ENCODE measurements at places on chromosomes 1 and 21. TPM values are rescaled to one million over a fixed set of nuclear protein-coding genes. Genes with fewer than 3 reads are reported as not detected.

DNA sequence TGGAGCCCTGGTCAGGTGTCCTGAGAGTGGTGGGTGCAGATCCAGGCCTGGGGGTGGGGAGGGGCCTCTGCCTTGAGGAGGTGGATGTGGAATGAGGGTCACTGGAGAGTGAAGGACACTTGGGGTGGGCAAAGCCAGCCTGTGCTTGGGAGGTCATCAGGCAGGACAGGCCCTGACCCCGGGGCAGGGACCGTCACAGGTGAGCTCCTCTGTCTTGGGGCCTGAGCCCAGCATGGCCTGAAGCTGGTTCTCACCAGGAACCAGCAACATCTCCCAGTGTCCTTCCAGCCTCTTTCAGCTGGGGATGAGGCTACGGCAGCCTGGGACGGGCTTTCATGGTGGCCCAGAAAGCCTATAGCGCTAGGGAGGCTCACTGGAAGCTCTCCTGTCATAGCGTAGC lies 831 bp upstream of the KRTAP10-2 start:
- H3K4me1 ChIP-seq: no peaks in the 10 kb centered on the region
- no peak overlapping the region for H3K4me3 ChIP-seq
- no peaks in the 10 kb centered on the region for H3K36me3 ChIP-seq

GRCh38 chr1:40985875-40986274 lies 6.4 kb downstream of the CTPS1 start:
- H3K27me3 ChIP-seq: no peaks in the 10 kb centered on the region
- H3K36me3 ChIP-seq: peaks cover 8% of the 10 kb centered on the region
- H3K4me1 ChIP-seq: peaks cover 16% of the 10 kb centered on the region
- H3K27ac ChIP-seq: peak overlapping the region; percentile 98
- H3K4me3 ChIP-seq: no peak overlapping the region

- no peaks in the 10 kb centered on the region for H3K36me3 ChIP-seq
- peak; percentile 77 for DNase-seq
- H3K27ac ChIP-seq: peak overlapping the region; percentile 60
- H3K4me1 ChIP-seq: peaks cover 39% of the 10 kb centered on the region
- H3K27me3 ChIP-seq: peaks cover 10% of the 10 kb centered on the region
These were observed 104.1 kb upstream of the TMPRSS2 start for GRCh38 chr21:41611966-41612606.

- no peak overlapping the region for H3K27ac ChIP-seq
- H3K4me1 ChIP-seq: no peaks in the 10 kb centered on the region
- no peaks in the 10 kb centered on the region for H3K27me3 ChIP-seq
- DNase-seq: peak; percentile 52
- H3K36me3 ChIP-seq: no peaks in the 10 kb centered on the region
These were observed 215.5 kb upstream of the USP25 start for GRCh38 chr21:15514073-15514946.

DNA sequence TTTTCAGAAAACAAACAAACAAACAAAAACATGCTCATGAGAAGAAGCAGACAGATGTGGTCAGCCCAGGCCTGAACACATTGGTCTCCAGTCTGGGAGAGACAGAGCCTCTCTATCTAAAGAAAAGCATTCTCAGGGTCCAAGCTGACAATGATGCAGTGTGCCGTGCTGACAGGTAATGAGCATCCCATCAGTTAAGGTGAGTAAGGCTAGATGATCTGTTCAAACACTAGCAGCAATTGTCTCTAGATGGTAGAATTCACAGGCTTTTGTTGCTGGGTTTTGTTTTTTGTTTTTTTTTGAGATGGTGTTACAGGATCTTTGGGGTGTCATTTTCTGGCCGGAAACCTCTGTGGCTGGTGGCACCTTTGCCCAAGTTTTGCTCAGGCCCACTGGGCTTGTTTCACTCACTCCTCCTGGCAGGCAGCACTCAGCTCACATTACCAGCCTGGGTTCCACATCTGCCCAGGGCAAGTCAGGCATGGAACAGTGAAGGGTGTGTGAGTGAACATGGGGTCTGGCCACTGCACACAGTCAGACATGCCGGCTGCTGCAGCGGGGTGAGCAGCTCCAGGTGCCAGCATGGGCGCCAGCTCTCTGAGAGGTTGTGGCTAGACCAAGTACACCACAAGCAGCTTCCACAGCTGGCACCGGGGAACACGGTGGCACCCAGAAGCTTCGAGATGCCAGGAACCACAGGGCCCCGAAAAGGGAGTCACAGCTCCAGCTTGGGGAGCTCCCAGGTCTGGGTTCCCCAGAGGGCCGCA lies 2.5 kb upstream of the C1QA start:
- H3K27me3 ChIP-seq: peaks cover 31% of the 10 kb centered on the region
- no peak overlapping the region for H3K4me3 ChIP-seq
- H3K27ac ChIP-seq: no peak overlapping the region

DNA sequence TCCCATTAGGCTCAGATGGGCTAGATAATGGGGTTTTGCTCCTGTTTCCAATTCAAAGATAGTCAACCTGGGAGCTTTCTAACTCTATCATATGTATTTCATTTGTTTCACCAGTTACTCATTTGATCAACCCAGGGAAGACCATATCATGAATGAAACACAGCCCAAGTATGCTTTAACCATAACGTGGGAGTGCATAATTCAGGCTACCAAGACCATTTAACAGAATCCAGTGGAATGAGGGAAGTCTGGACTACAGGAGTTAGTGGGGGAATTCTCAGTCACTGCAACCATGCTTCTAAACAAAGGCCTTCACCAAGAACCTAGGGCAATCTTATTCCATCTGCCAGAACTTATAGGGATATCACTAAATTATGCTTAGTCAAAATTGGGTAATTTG lies 15.0 kb upstream of the SLC16A1 start:
- H3K27ac ChIP-seq: no peak overlapping the region
- no peaks in the 10 kb centered on the region for H3K4me1 ChIP-seq
- H3K27me3 ChIP-seq: no peaks in the 10 kb centered on the region
- H3K36me3 ChIP-seq: no peaks in the 10 kb centered on the region
- no peak overlapping the region for H3K4me3 ChIP-seq

- H3K36me3 ChIP-seq: no peaks in the 10 kb centered on the region
- H3K4me1 ChIP-seq: peaks cover 11% of the 10 kb centered on the region
- no peak overlapping the region for H3K27ac ChIP-seq
- H3K4me3 ChIP-seq: no peak overlapping the region
These were observed 125.4 kb upstream of the TMEM51 start for GRCh38 chr1:15028102-15028501.

- H3K27me3 ChIP-seq: no peaks in the 10 kb centered on the region
- no peak for DNase-seq
- H3K36me3 ChIP-seq: peaks cover 7% of the 10 kb centered on the region
- H3K4me3 ChIP-seq: no peak overlapping the region
- H3K27ac ChIP-seq: no peak overlapping the region
These were observed 6.3 kb downstream of the COA7 start for GRCh38 chr1:52691821-52692220.

DNA sequence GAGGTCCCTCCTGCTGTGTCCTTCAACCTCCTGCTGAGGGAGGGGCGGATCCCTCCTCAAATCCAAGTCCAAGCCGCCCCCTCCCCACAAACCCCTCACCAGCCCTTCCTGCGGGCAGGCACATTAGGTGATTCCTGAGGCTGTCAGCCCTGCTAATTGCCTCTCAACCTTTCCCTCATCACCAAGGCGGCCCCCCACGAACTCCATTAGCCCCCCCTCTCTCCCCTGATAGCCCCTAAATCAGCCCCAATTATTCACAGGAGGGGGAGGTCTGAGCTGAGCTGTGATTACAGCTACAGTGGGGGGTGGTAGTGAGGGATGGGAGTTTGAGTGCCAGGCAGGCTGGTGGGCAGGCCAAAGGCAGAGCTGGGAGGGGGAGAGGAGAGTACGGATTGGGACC lies 5.8 kb upstream of the PEAR1 start:
- peaks cover 8% of the 10 kb centered on the region for H3K4me1 ChIP-seq
- H3K27me3 ChIP-seq: peaks cover 40% of the 10 kb centered on the region
- H3K27ac ChIP-seq: no peak overlapping the region
- H3K36me3 ChIP-seq: no peaks in the 10 kb centered on the region
- DNase-seq: no peak
- no peak overlapping the region for H3K4me3 ChIP-seq

DNA sequence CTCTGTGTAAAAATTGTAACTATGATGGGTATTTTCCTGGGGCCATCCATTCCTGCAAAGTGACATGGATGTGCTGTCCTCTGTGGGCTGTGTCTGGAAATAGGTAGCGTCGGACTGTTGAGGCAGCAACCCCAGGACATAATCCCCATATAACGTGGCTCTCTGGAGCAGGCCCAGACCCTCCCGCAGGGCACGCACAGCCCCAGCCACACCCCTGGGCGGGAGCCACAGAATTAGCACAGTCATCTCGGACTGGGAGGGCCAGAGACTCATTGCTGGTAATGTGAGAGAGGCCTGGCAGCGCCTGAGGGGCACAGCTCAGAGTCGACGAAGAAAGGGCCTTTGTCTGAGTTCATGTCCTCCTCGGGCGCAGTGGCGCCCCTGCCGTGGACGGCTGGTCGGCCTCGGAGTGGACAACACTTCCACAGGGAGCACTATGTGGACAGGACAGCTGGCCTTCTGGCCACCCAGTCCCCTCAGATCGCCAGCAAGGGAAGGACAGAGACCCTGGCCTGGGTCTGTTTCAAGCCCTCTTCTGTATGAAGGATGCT lies 20.1 kb downstream of the SIM2 start:
- peaks cover 44% of the 10 kb centered on the region for H3K27me3 ChIP-seq
- H3K4me3 ChIP-seq: peak overlapping the region; percentile 23
- H3K27ac ChIP-seq: peak overlapping the region; percentile 84

DNA sequence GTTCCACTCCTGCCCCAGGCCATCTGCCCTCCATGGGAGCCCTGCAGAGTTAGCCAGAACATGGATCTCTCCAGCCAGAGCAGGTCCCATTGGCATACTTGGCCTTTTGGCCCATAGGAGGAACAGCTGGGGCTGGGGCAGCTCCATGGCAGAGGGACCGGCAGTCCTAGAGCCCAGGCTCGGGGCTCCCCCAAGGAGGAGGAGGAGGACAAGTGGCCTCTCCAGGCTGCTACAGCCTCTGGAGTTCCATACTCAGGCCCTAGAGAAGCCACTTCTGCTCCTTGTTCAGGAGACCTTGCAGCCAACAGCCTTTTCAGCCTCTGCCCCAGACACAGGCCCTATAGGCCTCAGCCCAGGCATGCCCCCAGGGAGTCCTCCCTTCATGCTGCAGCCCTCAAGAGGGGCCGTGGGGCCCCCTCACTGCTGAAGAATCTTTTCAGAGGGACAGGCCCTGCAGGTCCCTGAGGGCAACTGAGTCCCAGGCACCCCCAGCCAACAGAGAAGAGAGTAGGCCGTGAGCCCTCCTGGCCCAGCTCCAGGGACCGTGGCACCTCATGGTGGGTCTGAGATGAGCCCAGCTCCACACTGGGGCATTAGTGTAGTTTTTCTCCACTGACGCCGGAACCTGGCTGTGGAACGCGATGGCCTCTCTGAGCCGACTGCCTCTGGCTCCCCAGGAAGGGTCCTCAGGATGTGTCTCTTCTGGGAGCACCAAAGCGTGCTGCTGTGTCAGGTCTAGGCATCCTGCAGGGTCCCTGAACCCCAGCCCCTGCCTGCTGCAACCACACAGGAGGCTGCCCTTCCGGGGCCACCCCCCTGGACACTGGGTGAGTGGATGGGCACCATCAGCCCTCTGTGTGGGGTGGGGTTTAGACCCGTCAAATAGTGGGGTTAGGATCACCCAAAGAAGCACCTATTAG lies 297.6 kb upstream of the VAMP3 start:
- no peak overlapping the region for H3K4me3 ChIP-seq
- H3K27me3 ChIP-seq: no peaks in the 10 kb centered on the region
- H3K36me3 ChIP-seq: no peaks in the 10 kb centered on the region
- H3K27ac ChIP-seq: no peak overlapping the region
- no peak for DNase-seq
- H3K4me1 ChIP-seq: peaks cover 10% of the 10 kb centered on the region

- H3K4me1 ChIP-seq: peaks cover 2% of the 10 kb centered on the region
- no peak overlapping the region for H3K27ac ChIP-seq
- H3K4me3 ChIP-seq: no peak overlapping the region
- no peaks in the 10 kb centered on the region for H3K36me3 ChIP-seq
These were observed 17.3 kb upstream of the TSPEAR start for GRCh38 chr21:44728716-44729115.

DNA sequence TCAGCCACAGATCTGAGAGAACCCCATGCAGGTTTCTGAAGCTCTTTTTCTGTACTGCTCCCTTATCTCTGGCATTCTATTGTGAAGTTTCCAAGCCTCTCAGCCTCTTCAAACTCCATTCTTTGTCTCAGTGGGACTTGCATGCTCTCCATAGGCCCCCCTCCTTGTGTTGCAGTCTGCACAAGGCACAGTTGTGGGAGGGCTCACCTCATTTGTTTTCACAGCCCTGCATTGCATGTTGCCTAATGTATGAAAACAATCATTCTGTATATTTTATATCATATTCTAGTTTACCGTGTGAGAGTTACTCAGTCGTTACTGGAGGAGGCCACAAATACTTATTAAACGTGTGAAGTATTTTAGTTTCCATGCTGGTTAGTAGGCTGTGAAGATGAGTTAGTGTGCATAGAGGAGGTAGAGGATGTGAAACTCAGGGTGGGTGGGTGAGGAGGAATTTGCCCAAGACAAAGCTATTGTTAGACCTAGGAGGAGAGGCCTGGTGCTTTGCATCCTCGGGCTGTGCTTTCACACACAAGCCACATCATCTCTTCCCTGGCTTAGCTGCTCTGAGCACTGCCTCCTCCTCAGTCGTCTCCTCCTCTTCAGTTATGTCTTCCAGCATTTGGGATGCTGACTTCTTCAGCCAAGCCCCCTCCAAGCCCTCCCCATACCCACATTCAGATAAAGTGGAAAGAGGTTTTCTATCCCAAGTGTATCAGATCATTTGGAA lies 7.8 kb upstream of the CHI3L2 start:
- peak overlapping the region; percentile 50 for H3K27ac ChIP-seq
- H3K4me3 ChIP-seq: no peak overlapping the region
- peak; percentile 41 for DNase-seq

DNA sequence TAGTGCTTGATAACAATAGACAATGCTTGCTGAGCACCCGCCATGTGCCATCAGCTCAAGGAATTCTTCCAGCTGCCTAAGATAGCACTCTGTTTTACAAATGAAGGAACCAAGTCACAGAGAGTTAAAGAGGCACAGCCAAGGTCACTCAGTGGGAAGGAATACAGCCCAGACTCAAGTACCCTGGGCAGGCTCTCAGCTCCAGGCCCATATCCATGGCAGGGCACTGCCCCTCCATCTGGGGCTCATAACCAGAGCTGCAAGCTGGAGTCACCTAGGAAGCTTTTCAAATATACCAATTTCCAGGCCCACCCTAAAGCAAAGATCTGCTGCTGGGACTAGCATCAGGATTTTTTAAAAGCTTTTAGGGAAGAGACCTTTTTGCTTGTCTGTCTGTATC lies 1.6 kb downstream of the CLEC20A start:
- DNase-seq: no peak
- H3K27ac ChIP-seq: no peak overlapping the region
- no peaks in the 10 kb centered on the region for H3K4me1 ChIP-seq
- H3K27me3 ChIP-seq: no peaks in the 10 kb centered on the region
- H3K36me3 ChIP-seq: no peaks in the 10 kb centered on the region
- H3K4me3 ChIP-seq: no peak overlapping the region

GRCh38 chr1:156226116-156226538 lies 13.3 kb downstream of the PMF1 start:
- no peaks in the 10 kb centered on the region for H3K27me3 ChIP-seq
- H3K4me1 ChIP-seq: peaks cover 3% of the 10 kb centered on the region
- H3K27ac ChIP-seq: peak overlapping the region; percentile 30
- peaks cover 25% of the 10 kb centered on the region for H3K36me3 ChIP-seq

The DCST1 gene
- 0.41 TPM for total RNA-seq

The LCE1F gene
- not detected for total RNA-seq

The RHOU gene
- total RNA-seq: 43.6 TPM

The CYP4A22 gene
- not detected for total RNA-seq

The LIN9 gene
- total RNA-seq: 1.00 TPM

All from transverse colon (tissue), 4 donors.